Muscle of back (tissue), 13 donors: ENCODE measurements at places on chromosomes 7 and 10. TPM values are rescaled to one million over a fixed set of nuclear protein-coding genes. Genes with fewer than 3 reads are reported as not detected.

GRCh38 chr7:106037489-106038176, 74.5 kb downstream of the SYPL1 start:
- DNase-seq, result no peak

DNA sequence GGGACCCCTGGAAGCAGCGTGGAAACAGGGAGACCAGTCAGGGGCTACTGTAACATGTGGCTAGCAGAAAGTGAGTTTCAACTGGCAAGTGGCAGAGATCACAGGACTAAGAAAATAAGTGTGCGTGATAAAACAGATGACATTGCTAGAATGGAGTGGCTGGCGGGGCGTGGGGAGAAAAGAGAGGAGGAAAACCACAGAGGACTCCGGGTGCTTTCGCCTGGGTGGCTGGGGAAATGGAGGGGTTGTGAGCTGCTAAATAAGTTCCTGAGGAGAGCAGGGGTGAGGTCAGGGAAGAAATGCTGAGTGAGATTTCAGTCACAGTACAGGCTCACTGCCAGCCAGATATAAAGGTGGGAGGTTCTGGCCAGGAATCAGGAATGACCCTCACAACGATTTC, 166.9 kb downstream of the MYOF start:
- DNase-seq, result no peak

The LRRD1 gene
- not detected for polyA plus RNA-seq

The PRKG1 gene
- 32.4 TPM for polyA plus RNA-seq

GRCh38 chr10:68938117-68938516, 17.9 kb upstream of the DDX21 start:
- peak; percentile 2 for DNase-seq

DNA sequence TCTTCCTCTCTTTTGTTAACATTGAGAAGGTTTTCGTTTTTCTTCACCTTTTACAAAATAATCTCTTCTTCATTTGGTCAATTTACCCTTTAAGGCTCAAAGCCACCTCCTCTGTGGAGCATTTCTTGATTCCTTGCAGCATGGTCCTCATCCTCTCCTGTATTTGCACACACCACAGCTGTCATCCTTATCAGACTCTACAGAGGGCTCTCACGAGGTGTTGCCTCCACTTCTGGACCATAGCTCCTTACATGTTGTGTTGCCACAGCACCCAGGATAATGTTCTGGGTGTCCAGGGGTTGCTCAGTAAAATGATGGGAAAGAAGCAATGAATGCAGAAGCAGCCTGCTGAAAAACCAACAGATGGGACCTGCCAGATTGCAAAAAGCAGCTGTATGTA, 192.8 kb downstream of the SH2D4B start:
- DNase-seq, result no peak

The CRPPA gene
- polyA plus RNA-seq, result 4.4 TPM

DNA sequence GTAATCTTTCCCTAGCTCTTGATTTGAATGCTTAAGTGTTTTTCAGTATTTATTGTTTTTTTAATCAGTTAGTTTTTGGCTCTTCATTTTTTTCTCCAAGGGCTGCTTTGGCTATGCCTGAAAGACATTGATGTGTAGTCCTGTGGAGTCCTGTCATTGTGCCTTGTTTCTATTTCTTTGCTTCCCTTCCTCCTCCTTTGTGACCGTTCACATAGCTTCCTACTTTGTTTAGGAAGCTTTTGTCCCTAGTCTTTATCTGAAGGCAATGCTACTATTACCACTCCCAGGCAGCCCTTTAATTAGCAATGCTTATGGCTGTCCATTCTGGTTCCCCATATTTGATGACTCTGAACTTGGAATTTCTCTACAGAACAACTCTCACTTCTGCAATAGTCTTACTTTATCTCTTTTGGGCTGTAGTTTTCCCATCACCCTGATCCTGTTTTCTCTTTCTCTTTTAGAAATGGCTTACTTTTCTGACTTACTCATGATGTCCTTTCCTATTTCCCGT, 39.9 kb downstream of the ADCYAP1R1 start:
- no peak for DNase-seq
